ENCODE measurements at places on chromosomes 3 and 15.

DNA sequence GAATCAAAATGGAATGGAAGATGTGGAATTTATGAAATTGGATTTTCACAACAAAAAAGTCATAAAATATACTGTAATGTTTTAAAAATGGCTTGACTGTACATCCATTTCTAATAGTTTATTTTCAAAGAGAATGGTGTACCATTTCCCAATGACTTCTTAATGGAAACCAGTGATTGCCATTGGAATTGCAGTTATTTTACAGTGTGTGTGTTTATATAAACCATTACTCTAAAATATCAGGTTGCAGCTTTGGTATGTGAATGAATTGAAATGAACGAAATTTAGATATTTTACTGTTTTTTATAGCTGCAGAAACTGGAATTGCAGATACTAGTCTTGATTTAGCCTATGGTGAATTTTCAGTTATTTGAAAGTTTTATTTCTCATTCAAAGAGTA lies 165.6 kb downstream of the UBE2E2 start:
- no peak for DNase-seq

DNA sequence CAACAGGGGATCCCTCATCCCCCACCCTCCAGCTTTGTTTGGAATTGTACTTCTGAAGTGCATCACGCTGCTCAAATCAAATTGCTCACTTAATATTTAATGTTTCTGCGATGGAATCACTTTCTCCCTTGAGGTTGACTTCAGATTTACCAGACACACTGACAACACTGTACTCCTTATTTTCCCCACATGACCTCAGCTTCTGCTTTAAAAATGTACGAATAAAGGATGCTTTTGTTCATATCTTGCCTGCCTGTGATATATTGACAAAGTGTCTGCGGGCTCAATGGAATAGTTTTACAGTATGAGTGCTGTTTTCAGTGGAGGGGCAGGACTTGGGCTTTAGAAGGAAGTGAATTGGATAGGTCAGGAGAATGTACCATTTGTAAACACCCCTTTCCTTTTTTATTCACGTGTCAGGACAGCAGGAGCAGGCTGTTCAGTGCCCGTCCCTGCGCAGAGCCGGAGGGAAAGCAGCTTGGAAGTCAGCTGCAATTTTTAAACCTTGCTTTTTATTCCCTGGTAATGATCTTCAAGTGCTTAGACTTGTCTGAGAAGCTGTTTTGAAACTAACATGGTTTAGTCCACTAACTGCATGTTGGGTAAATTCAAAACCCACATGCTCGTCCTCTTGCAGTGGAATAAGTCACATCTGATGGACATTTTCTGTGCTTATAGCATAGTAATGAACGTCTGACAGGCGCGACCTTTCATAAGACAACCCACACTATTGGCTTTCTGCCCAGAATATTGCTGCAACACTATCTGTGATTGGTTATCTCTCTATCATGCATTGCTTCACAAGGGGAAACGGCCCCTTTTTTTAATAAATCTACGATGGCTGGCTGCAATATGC lies 29.9 kb downstream of the MBNL1 start:
- DNase-seq: peak; percentile 99

GRCh38 chr3:155963570-155963969 lies 93.1 kb downstream of the GMPS start:
- DNase-seq: peak; percentile 18

- no peak for DNase-seq
Observed at GRCh38 chr3:32413845-32414521, 22.3 kb downstream of the CMTM7 start.

- no peak for DNase-seq
Observed at GRCh38 chr15:92633418-92633817, 22.2 kb downstream of the FAM174B start.

DNA sequence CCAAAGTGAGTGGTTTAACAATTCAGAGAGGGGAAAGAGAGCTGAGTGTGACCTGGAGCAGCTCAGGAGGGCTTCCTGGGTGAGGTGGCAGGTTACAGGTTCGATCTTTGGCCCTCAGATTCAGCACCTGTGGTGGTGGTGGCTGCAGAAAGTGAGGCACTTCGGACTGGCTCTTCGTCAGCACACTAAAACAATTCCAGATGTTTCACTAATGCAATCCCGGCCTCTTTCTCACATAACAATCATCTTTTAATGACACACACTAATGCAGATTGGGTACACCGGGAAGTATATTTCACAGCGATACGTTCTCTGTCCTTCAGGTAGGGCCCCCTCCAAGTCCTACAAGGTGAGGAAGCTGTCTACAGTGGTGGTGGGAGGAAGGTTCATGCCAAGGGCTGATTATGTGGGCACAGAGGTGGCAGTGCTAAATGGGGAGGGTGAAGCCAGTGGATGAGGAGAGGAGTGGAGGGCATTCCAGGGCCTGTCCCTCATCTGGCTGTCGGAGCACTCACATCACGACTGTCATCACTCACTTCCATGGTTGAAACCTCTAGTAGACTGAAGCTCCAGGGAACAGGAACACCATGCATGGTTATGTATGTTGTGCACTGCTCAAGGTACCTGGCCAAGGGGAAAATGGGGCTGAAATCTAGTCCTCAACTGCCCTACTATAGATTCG lies 171.1 kb downstream of the RAB11A start:
- DNase-seq: no peak

GRCh38 chr3:56706629-56707028 lies 23.6 kb upstream of the TASOR start:
- DNase-seq: no peak

DNA sequence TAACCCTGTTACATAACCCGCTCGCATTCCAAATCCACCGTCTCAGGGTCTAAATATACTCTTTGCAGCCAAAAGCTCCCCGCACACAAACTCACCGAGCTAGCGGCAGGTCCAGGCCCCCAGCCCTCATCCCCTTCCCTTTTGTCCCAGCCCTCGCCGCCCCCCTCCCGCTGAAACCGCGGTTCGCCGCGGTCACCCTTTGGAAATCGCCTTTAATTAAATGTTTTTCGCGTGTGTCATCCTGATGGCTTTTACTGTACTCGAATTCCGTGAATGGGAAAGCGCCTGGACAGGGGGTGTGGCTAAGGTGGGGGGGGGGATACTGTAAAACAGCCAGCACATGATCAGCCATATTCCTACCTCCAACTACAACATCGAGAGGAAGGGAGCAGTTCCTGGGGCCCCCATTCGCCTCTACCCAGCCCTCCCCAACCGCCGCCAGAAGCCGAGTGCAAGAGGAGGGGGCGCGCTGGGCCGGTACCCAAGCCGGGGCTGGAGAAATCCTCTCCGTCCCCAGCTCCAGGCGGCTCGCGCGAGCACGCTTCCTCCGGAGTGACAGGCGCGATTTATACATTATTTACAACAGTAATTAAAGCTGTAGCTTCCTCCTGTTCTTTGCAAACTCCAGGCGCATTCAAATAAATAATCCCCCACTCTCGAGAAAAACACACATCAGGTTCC lies 1.7 kb downstream of the RORA start:
- DNase-seq: peak; percentile 51

GRCh38 chr15:31974154-31974794 lies 56.0 kb upstream of the CHRNA7 start:
- no peak for DNase-seq

GRCh38 chr3:33557279-33557678 lies 117.1 kb upstream of the UBP1 start:
- DNase-seq: no peak

- DNase-seq: no peak
Observed at GRCh38 chr3:24843955-24844354, 349.3 kb upstream of the THRB start.

GRCh38 chr15:85826756-85827515 lies 32.2 kb upstream of the KLHL25 start:
- DNase-seq: no peak

DNA sequence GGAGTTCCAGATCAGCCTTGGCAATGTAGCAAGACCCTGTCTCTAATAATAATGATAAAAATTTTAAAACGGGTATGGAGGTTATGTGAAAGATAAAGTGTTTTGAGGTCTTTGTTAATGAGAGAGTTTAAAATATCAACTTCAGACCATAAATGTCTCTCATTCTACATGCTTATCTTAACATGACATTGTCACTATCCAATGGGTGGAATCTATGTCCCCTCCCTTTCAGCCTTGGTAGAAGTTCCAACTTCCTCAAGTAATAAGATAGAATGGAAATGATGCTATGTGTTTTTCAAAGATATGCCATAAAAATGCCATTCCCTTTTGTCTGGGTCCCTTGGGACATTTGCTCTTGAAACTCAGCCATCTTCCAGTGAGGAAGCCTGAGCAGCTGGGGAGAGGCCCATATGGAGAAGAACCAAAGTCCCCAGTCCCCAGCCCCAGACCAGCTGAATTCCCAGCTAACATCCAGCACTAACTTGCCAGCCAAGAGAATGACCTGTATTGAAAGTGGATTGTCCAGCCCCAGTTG lies 17.0 kb downstream of the RPSA start:
- no peak for DNase-seq

DNA sequence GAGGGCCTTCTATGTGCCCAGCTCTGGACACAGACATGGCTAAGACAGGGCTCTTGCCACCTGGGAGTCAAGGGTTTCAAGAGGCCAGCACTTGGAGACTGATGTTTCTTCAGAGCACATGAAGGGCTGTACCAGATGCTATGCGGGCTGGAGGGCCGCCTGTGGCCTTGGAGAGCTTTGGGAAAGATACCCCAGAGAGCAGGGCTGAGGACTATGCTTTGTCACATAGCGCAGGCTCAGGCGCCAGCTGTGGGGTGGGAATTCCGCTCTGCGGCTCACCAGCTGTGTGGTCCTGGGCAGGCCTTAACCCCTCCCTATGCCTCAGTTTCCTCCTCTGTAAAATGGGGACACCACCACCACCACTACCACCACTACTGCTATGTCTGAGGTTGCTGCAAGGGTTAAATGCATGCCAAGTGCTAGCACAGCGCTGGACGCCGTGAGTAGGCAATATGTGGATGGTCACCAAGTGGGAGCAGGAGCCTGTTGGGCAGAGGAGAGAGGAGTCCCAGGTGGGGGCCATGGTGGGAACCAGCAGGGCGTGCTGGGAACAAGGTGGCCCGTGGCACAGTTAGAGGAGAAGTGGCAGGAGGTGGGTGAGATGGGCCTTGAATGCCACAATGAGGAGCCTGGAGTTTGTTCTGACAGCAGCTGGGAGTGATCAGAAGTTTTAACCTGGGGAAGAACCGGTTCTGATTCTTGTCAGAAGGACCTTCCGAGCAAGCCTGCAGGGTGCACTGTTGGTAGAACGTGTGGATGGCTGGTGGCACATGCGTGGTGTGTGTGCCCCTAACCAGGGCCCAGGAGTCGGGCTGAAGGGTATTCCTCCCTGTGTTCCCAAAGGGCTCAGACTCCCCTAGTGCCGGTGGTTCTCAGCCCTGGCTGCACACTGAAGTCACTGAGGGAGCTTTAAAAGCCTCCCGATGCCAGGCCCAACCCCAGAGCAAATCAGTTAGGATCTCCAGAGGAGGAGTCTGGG lies 41.7 kb downstream of the FEM1B start:
- DNase-seq: no peak

- no peak for DNase-seq
Observed at GRCh38 chr15:36912311-36912712, 188.0 kb downstream of the MEIS2 start.

- no peak for DNase-seq
Observed at GRCh38 chr15:81264072-81264857, 59.7 kb downstream of the STARD5 start.

DNA sequence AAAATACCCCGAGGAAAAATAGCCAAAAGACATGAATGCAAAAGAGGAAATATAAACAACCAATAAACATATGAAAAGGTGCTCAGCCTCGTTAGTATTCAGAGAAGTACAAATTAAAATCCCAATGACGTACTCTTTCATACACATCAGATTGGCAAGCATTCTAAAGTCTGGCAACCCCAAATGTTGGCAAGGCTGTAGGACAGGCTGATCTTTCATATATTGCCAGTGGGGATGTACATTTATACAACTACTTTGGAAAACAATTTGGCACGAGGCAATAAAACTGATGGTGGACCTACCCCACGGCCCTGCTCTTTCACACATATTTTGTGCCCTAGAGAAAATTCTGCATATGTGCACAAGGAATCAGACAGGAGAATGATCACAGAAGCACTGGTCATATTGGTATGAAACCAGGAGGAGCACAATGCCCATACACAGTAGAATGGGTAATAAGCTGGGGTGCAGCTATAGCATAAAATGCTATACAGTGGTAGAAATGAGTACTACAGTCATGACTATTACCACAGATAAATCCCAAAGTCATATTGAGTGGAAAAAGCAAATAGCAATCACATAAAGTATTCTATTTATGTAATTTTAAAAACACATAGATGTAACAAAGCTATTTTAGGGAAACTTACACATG lies 176.0 kb upstream of the SLC24A5 start:
- no peak for DNase-seq
